ENCODE measurements at places on chromosomes 2 and 18.

- no peak for DNase-seq
These were observed 494.8 kb upstream of the KLHL29 start for GRCh38 chr2:22890132-22890531.

- DNase-seq, result no peak
These were observed 262.2 kb downstream of the TWIST2 start for GRCh38 chr2:239109928-239110545.

DNA sequence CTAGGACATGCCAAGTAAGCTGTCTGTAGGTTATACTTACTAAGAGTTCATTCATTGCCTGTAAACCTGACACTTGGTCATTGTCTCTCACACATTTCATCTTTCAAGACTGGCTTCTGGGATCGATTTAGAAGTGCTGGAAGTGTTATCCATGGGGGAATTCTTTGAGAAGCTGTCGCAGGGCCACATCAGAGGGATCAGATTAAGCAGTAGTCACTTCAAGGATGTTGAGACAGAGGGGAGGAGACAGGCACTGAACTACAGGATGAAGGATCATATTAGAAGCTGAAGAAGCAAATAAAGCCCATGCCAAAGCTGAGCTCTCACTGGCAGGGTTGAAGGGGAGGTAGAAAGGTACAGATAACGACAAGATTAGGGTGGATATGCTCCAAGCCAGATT lies 49.0 kb downstream of the CDK15 start:
- no peak for DNase-seq

GRCh38 chr2:32991091-32991845 lies 44.5 kb downstream of the LTBP1 start:
- DNase-seq, result no peak

DNA sequence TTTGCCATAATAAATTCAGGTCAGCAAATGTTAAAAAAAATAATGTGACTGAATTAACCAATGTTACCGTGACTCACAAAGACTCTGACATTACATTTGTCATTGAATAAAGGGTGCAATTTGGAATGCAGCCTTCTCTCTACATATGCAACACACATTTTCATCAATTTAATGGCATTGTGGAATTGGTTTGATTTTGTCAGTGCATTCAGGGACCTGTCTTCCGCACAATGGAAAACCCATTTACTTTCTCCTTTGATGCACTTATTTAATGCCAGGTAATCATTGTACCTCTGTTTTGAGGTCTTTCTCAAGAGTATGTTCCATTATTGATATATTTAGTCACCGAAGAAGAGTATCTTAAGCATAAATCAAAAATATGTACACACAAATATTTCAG lies 1099.3 kb downstream of the SOCS6 start:
- DNase-seq, result no peak

DNA sequence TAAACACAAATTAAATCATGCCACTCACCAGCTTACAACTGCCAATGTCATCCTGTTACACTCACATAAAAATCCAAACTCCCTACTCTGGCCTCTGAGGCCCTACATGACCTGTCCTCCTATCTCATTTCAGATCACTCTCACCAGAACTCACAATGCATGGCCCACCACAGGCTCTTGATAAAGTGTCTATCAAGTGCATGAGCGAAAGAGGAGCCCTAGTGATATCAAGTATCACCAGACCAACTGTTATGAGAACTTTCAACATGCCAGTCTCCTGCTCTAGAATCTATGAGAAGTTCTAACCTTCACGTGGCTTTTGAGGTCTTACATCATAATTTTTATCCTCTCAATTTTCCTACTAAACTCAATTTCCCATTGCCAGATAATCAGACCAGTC lies 76.4 kb upstream of the CD226 start:
- no peak for DNase-seq

- no peak for DNase-seq
These were observed 208.4 kb upstream of the SMAD2 start for GRCh38 chr18:48138660-48139430.

- DNase-seq, result peak; percentile 12
These were observed 21.2 kb upstream of the NAB1 start for GRCh38 chr2:190627448-190628412.

- DNase-seq, result no peak
These were observed 22.8 kb upstream of the ERMN start for GRCh38 chr2:157348291-157348921.

DNA sequence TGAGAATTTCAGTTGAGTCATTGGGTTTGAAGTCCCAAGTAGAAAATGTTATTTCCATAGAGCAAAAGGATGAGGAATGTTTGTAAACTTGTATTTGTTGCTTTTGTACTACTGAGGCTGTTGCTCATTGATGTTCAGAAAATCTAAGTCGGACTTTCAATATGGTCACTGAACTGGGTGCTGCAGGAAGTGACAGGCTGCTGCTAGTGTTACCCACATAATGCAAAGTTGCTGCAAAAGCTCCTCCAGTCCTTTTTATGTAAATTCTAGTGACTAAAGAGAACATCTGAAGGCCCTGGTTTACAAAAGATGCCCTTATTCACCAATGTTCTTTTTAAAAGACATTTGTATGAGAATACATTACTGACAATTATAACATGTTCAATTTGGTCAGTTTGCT lies 131.1 kb upstream of the FAM98A start:
- no peak for DNase-seq

DNA sequence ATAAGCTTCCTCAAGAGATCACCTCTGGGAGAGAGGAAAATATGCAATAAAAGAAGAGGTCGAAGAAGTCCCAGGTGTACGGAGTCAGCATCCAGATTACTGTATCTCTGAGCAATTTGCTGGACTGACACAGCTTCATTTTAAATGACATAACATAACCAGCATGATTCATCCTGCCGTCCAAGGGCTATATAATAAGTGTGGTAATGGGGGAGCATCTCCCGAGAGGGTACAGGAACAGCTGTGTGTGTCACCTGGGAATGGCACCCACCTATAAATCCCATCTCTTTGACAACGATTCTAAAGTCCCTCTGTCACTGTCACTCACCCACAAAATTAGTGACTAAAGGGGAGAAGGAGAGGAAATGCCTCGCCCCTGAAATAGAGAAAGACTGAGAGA lies 19.3 kb upstream of the FZD7 start:
- no peak for DNase-seq

DNA sequence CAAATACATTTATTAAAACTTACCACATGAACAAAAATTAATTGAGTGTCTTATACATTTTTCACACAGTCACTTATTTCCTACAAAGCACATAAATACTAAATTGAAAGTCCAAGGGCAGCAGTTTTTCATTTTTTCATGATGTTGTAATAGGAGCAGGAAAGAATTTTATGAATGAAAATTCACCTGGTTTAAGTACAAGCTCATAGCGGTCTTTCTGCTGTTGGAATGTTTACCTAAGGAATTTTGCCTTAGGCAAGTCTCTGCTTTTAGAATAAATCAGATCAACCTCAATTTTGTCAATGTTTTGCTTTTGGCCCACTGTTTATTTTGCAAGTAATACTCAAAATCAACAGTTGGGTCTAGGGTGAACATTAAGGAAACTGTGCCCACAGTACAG lies 40.0 kb downstream of the ETAA1 start:
- DNase-seq, result no peak

GRCh38 chr18:77016936-77017335 lies 115.6 kb downstream of the MBP start:
- DNase-seq, result no peak

Measured in amniotic epithelial cell (primary cell).